Activated T-cell treated with anti-CD3 and anti-CD28 coated beads for 24 hours (primary cell): ENCODE measurements at places on chromosomes 16 and 17.

- DNase-seq = no peak
These were observed 489.9 kb upstream of the CDH5 start for GRCh38 chr16:65876624-65877023.

DNA sequence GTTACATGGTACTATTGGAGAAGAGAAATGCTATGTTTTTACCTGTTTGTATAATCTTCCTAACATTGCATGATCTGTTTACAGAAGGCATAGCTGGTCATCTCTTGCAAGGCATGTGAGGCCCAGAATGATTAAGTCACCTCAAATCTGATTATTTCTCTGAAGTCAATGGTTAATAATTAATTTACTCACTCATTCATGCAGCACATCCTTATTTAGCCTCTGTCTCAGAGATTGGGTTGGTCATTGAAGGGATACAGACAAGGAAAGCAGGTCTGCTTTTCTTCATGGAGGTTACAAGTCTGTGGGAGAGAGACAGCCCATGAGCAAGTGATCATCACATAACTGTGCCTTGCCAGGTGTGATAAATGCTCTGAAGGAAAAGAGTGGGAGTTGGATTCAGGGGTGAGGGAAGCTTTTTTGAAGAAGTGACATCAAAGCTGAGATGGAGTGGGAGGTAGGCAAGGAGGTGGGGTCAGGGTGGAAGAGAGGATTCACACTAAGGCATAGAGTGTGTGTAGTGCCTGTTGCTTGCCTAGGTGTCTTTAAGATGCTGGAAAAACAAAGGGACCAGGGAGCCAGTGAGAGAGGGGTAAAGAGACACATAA is 16.3 kb upstream of the RBFOX1 start:
- DNase-seq = no peak

- no peak for DNase-seq
These were observed 12.4 kb downstream of the CCDC47 start for GRCh38 chr17:63760771-63761539.

DNA sequence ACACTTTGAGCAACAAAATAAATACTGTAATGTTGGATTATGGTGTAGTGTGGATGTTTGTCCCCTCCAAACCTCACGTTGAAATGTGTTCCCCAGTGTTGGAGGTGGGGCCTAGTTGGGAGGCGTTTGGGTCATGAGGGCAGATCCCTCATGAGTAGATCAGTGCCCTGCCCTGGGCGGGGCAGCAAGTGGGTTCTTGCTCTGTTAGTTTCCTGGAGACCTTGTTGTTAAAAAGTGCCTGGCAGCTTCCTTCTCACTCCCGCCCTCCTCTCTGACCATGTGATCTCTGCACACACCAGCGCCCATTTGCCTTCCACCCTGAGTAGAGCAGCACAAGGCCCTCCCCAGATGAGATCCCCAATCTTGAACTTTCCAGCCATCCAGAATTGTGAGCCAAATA is 67.7 kb downstream of the MPRIP start:
- no peak for DNase-seq

DNA sequence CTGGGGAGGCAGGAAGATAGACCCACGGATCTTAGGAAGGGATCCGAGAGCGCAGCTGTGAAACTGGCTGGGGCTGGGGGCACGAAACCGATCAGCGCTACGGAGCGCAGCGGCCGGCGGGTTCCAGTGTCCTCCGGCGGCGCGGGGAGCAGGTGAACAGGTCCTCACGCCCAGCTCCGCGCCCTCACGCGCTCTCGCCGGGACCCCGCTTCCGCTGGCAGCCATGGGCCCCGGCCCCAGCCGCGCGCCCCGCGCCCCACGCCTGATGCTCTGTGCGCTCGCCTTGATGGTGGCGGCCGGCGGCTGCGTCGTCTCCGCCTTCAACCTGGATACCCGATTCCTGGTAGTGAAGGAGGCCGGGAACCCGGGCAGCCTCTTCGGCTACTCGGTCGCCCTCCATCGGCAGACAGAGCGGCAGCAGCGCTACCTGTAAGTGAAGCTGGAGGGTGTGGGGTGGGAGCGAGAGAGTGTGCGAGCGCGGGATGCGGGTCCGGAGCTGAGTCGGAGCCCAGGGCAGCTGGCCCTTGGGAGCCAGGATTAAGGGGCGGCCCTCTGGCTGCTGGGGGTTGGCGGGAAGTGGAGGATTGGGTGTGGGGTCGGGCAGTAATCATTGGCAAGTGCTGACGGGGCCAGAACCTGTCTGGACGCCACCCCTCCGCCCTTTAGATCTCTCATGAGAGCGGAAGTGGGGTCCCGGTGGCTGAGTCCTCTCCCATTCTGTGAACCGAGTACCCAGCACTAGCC is 479 bp downstream of the ITGA3 start:
- DNase-seq = peak; percentile 50

DNA sequence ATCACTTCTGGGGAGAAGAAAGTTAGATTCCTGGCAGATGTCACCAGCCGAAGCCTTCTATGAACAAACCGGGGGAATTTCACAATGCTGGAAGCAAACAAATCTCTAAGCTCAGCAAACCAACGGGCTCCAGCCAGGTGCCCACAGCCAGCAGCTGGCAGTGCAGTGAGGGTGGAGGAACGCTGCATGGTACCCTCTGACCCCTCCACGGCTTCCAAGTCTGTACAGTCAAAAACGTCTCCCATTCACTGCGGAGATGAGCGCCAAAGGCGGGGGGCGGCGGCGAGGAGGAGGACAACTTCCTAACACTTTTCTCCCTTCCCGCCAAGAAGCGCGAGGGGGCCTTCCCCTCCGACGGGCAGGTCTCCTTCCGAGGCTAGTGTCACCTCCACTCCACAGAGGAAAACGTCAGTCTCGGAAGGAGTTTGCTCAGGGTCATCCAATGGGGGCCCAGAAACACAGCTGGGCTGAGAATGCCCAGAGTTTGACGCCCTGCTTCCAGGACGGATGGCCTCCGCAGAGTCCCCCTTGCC is 924 bp downstream of the ZNF598 start:
- DNase-seq = no peak

DNA sequence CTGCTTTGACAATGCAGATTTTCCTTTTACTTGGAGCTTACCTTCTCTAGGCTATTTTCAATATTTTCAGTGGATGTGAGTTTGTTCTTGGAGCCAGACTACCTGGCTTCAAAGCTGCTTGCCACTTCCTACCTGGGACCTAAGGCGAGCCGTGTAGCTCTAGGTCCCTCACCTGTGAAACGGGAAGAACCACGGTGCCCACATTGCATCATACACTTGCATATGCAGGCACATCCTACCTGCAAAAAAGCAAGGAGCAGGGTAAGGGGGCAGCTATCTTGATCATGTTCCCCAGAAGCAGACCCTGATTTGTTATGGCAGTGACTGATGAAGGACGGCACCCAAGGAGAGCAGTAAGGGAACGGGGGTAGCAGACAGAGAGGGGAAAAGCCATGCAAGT is 27.0 kb upstream of the MPRIP start:
- DNase-seq = no peak

GRCh38 chr16:28321700-28322411 is 29.5 kb downstream of the SBK1 start:
- no peak for DNase-seq

- no peak for DNase-seq
These were observed 2.9 kb downstream of the KRT39 start for GRCh38 chr17:40963838-40964237.

DNA sequence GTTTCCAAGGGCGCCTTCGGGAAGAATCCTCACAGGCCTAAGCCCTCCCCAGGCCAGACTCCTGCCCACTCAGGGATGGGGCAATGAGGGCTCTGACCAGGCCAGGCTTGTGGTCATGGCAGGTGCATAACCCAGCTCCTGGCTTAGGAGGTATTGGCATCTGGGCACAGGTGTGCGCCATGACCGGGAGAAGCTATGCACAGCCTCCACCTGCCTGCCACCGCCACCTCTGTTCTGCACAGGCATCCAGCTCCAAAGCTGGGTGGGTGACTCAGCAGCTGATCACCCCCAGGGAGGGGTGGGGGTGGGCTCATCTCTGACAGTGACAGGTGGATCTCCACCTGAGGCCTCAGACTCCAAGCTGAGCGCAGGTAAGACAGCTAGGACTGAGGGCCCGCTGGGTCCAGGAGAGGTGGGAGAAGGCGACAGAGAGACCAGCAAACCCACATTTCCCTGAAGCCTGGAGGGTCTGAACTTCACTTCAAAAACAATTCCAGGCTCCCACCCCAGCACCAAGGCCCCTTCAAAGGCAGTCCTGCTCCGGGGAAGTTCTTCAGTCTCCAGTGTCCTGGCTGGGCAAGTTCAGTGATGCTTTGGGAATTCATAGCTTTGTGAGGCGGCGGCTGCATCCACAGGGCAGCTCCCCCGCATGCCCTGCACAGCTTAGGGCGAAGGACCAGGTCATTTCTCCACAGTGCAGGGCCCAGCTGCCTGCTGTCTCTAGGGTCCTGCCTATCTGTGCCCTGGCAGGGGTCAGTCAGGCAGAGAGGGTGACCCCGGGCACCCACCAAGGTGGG is 121.6 kb upstream of the SMURF2 start:
- DNase-seq = no peak

GRCh38 chr17:48294806-48295361 is 135.1 kb downstream of the SKAP1 start:
- DNase-seq = no peak

- DNase-seq = no peak
These were observed 178.5 kb upstream of the RPL38 start for GRCh38 chr17:74024871-74025531.

GRCh38 chr17:18139949-18140348 is 31.4 kb downstream of the MYO15A start:
- DNase-seq = no peak

DNA sequence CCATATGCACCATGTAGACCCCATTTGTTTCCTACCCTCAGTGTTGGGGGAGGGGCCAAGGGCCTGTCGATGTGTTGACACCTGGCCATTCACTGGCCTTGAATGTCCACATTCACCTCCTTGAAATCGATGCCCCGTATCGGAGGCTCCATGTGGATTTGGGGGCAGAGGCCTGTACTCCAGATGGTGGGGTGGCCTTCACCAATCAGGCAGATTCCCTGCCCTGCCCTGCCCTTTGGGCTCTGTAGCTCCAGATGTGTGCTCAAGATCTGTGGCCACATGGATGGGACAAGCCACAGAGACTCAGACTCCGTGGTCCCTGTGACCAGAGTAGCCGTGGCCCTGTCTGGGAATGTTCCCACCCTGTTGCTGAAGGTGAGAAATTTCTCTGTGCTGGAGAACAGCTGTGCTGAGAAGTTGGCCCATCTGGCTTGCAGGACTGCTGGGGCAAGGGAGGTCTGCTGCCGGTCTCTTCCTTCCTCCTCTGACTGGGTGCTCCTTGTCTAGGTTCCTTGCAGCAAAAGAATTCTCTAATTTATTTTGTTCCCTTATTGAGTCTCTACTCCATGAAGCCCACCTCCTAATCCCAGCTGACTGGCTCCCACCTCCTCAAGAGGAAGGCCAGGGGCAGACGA is 221.3 kb downstream of the SEC14L1 start:
- no peak for DNase-seq

DNA sequence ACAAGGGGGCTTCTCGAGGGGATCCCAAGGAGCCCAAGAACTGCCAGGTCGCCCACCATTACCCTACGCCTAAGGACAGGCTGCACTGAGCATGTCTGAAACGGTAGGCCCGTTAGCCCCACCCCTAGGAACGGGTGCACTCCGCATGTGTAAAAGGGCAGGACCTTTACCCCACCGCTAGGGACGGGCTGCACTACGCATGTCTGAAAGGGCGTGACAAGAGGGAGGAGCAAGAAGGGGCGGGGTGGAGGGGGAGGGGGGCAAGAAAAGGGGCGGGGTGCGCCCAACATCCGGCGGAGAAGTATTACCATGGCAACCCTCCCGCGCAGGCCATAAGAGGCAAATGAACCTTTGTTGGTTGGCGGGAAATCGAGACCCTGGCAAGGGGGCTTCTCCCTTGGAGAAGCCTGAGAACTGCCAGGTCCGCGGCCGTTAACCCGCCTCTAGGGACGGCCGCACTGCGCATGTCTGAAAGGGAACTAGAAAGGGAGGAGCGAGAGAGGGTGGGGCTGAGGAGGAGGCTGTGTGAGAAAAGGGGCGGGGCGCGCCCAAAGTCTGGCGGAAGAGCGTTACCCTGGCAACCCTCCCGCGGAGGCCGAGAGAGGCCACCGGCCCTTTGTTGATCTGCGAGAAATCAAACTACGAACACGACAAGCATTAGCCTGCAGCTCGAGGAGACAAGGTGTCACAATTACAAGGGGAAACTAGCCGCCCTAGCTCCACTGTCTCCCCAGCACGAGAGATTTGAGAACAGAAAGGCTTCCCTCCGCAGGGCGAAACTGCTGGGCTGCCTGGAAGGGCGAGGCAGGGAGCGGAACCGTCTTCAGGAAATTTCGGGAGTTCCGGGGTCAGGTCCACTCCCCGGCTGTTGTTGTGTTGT is 2046.8 kb downstream of the TP53TG3F start:
- no peak for DNase-seq
